NCI-H1930 (cell line): ENCODE measurements at places on chromosomes 7 and 10.

- DNase-seq = no peak
Observed at GRCh38 chr7:100215895-100216294, 3.9 kb upstream of the PVRIG start.

DNA sequence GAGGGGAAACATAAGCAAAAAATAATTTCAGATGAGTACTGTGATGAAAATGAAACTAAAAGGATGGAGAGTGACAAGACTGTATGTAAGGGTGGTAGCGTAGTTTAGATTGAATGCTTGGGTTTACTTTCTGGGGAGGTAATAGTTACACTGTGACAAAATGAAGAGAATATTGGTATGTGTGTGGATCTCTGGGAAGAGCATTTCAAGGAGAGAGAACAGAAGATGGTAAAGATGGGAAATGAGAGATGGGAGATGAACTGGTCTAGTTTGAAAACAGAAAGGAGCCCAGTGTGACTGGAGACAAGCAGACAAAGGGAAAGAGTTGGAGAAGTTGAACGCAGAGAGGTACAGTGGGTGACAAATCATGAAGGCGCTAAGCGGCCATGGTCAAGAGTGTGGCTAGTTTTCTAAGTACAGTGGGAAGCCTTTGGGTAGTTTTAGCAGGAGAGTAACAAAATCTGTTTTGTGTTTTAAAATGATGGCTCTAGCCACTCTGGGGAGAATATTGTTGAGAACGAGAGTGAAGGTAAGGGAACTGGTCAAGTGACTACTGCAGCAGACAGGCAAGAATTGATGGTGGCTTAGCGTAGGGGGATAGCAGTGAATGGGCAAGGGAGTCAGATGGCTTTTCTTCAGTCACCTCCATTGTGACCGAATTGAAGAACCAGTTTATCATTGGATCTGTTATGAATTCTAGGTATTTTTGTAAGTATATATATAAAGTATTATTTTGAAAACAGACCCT is 22.6 kb downstream of the PALS2 start:
- no peak for DNase-seq

DNA sequence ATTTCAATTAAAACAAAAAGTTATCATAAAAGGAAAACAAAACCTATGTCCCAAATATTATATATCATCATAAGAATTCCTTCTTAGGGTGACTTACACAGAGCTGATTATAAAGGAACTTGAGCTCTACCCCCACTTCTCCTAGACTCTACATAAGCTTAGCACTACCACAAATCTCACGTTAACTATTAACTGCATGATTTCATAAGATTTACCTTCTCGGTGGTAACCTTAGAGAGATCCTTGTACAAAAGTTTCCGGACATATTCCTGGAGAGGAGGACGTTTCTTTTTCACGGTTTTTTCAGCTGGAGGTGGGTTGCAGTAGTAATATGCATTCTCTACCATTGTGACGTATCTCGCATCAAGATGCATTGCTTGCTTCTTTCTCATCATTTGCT is 83.7 kb downstream of the UPF2 start:
- DNase-seq = no peak

DNA sequence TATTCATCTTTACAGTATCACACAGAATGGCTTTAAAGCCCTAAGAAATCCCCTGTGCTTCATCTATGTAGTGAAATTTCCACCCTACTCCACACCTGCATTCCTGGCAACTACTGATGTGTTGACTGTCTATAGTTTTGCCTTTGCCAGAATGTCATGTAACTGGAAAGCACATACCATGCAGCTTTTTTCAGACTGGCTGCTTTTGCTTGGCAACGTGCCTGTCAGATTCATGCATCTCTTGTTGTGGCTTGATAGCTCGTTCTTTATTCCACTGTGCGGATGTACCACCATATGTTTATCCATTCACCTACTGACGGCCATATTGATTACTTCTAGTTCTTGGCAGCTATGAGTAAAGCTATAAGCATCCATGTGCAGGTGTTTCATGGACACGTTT is 30.6 kb downstream of the RBM17 start:
- no peak for DNase-seq

- no peak for DNase-seq
Observed at GRCh38 chr10:8182806-8183205, 128.3 kb downstream of the GATA3 start.
